ENCODE measurements at places on chromosomes 7 and 10. TPM values are rescaled to one million over a fixed set of nuclear protein-coding genes. Genes with fewer than 3 reads are reported as not detected.

Gene EPO
- total RNA-seq = 0.58 TPM

Gene GTPBP4
- total RNA-seq = 53.4 TPM

Gene TAS2R3
- 1.2 TPM for total RNA-seq

DNA sequence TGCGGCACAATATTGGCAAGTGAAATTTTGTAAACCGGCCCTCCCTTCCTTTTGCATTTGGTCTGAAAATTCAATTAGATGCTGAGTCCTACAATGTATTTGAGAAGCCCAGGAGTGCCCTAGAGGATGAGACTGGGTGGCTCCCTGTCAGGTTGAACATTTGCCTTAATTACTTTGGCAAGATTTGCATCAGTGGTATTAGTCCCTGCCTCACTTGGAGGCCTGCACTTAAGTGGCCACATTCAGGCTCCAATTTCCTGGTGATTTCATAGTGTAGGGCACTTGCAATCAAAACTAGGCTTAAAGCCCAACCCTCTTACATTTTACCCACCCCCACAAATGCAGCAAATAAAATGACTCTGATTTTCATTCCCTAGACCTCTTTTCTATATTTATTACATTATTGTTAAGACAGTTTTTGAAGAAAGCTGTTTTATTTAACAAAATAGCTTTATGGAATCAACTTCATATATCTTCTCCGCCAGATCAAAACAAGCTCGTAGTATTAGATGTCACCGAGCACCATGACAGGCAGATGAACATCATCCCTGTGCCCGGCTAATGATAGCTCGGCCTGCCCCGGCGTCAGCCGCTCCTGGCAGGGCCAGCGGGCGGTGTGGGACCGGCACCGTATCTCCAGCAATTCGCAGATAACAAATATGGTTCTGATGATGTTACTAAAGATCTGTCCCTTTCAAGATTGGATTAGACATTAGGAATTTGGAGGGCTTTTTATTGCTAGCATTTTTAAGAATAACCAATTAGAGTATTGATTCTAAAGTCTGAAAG is 73.6 kb downstream of the EGFR start:
- no peaks in the 10 kb centered on the region for H3K27me3 ChIP-seq
- H3K4me3 ChIP-seq = no peak overlapping the region
- H3K36me3 ChIP-seq = no peaks in the 10 kb centered on the region
- peaks cover 10% of the 10 kb centered on the region for H3K4me1 ChIP-seq
- H3K27ac ChIP-seq = no peak overlapping the region

DNA sequence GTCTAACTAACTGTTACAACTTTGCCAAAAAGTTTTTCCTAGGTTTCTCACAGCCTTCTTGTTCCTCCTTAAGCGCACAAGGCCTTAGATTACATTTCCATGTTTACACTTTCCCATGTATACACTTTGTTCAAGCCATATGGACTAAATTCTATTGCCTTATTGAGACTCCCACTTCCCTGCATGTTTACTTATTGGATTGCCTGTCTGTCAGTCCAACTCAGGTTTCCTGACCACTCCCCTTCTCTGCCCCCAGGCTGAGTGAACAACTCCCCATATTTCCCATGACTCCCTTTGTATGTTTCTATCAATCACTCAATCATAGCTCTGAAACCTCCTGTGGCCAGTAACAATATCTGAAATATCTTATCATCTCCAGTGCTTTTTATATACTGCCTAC is 43.0 kb downstream of the SLC25A40 start:
- no peaks in the 10 kb centered on the region for H3K36me3 ChIP-seq
- DNase-seq = no peak
- H3K4me1 ChIP-seq = no peaks in the 10 kb centered on the region
- no peak overlapping the region for H3K27ac ChIP-seq
- no peaks in the 10 kb centered on the region for H3K27me3 ChIP-seq

DNA sequence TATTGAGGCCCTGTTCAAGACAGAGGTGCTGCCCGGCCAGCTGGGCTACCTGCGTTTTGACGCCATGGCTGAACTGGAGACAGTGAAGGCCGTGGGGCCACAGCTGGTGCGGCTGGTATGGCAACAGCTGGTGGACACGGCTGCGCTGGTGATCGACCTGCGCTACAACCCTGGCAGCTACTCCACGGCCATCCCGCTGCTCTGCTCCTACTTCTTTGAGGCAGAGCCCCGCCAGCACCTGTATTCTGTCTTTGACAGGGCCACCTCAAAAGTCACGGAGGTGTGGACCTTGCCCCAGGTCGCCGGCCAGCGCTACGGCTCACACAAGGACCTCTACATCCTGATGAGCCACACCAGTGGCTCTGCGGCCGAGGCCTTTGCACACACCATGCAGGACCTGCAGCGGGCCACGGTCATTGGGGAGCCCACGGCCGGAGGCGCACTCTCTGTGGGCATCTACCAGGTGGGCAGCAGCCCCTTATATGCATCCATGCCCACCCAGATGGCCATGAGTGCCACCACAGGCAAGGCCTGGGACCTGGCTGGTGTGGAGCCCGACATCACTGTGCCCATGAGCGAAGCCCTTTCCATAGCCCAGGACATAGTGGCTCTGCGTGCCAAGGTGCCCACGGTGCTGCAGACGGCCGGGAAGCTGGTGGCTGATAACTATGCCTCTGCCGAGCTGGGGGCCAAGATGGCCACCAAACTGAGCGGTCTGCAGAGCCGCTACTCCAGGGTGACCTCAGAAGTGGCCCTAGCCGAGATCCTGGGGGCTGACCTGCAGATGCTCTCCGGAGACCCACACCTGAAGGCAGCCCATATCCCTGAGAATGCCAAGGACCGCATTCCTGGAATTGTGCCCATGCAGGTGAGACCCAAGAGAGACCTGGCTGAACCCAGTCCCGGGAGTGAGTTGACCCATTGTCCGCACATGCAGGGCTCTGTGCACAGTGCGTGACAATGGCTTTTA is 2.8 kb downstream of the RBP3 start:
- H3K36me3 ChIP-seq = no peaks in the 10 kb centered on the region
- H3K4me1 ChIP-seq = no peaks in the 10 kb centered on the region
- no peak for DNase-seq
- H3K27me3 ChIP-seq = no peaks in the 10 kb centered on the region
- no peak overlapping the region for H3K4me3 ChIP-seq
- H3K27ac ChIP-seq = no peak overlapping the region

DNA sequence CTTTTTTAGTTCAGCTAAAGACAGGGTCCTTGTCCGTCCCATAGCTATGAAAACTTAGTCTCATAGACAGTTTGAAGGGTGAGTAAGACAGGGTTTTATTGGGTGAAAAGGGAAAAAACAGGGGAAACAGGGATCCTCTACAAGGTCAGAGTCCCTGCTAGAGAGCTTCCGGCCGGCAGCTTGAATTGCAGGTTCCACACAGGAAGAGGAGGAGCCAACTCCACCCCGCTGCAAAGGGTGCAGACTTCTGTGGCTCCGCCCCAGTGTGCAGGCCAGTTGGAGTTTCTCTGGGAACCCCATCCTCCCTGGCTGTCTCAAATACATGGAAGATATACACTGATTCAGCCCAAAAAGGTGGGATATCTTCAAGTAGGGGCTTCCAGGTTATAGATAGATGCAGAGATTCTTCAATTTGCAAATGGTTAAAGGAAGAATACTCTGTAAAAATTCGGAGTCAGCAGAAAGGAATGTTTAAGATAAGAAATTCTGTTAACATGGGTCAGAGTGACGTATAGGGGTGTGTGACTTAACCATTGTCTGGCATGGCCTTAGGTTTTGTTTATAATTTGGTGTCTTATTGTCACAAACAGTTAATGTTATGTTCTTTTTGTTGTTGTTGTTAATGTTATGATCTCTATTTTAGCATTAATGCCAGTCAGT is 34.6 kb upstream of the HECW1 start:
- no peak overlapping the region for H3K27ac ChIP-seq
- peaks cover 32% of the 10 kb centered on the region for H3K4me1 ChIP-seq
- no peaks in the 10 kb centered on the region for H3K36me3 ChIP-seq
- no peaks in the 10 kb centered on the region for H3K27me3 ChIP-seq
- no peak overlapping the region for H3K4me3 ChIP-seq
- peak; percentile 36 for DNase-seq

- DNase-seq = no peak
- peaks cover 4% of the 10 kb centered on the region for H3K4me1 ChIP-seq
- no peak overlapping the region for H3K27ac ChIP-seq
- H3K36me3 ChIP-seq = no peaks in the 10 kb centered on the region
- H3K4me3 ChIP-seq = peak overlapping the region; percentile 89
Observed at GRCh38 chr10:99430116-99430450, 341 bp downstream of the GOT1 start.

- no peak overlapping the region for H3K27ac ChIP-seq
- no peaks in the 10 kb centered on the region for H3K27me3 ChIP-seq
- no peaks in the 10 kb centered on the region for H3K4me1 ChIP-seq
- DNase-seq = no peak
- no peak overlapping the region for H3K4me3 ChIP-seq
Observed at GRCh38 chr7:25923741-25924460, 228.1 kb upstream of the NFE2L3 start.

DNA sequence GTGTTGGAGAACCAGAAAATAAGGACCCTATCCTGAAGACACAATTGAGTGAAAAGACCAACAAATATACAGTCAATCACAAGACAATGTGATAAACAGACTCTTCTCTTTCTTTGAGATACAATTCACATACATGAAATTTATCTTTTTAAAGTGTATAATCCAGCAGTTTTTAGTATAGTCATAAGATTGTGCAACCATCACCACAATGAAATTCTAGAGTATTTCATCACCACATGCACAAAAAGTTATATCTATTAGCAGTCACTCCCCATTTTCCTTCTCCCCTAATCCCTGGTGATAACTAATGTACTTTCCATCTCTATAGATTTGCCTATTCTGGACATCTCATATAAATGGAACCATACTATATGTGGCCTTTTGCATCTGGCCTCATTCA is 8.2 kb upstream of the SORBS1 start:
- no peak overlapping the region for H3K4me3 ChIP-seq
- H3K27me3 ChIP-seq = no peaks in the 10 kb centered on the region
- no peak for DNase-seq
- no peak overlapping the region for H3K27ac ChIP-seq

DNA sequence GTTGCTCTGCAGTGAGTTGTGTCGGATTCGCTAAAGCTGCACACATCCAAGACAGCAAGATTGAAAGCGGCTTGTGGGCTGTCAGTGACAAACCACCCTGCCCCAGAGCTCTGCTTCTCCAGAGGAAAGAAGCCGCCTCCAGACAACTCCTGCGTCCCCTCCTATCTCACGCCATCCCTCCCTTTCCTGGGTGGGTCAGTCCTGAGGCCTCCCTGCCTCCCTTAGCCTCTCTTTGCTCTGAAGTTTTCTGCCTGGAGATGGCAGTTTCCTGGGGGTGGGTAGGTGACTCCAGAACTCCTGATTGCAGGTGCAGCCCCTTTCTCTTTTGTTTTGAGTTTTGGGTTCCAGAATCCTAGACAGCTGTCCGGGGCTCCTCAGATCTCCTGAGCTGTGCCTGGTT is 78.7 kb downstream of the EMX2 start:
- no peak overlapping the region for H3K27ac ChIP-seq
- H3K27me3 ChIP-seq = no peaks in the 10 kb centered on the region
- H3K4me3 ChIP-seq = no peak overlapping the region
- DNase-seq = no peak
- no peaks in the 10 kb centered on the region for H3K36me3 ChIP-seq

- DNase-seq = no peak
- H3K27me3 ChIP-seq = no peaks in the 10 kb centered on the region
- no peak overlapping the region for H3K4me3 ChIP-seq
- no peak overlapping the region for H3K27ac ChIP-seq
Observed at GRCh38 chr7:43240565-43240964, 128.1 kb downstream of the HECW1 start.

DNA sequence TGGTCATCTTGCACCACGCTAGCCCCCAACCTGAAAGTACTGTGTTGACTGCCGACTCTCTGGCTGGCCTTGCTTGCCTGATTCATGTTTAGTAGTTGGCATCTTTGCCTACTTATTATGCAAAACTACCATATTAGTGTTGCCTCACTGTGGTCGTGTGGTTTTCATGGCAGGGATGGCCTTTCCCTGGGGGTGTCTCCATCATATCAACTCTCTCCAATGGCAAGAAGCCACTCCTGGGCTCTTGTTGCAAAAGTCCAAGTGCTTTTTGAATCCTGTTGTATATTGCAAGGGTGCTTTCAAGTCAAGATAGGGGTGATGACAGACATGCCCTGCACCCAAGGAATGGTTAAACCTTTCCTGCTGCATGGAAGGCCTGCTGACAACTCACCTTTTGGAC is 39.4 kb downstream of the ABLIM1 start:
- DNase-seq = no peak
- H3K4me3 ChIP-seq = no peak overlapping the region
- H3K4me1 ChIP-seq = no peaks in the 10 kb centered on the region
- no peak overlapping the region for H3K27ac ChIP-seq
- no peaks in the 10 kb centered on the region for H3K36me3 ChIP-seq

DNA sequence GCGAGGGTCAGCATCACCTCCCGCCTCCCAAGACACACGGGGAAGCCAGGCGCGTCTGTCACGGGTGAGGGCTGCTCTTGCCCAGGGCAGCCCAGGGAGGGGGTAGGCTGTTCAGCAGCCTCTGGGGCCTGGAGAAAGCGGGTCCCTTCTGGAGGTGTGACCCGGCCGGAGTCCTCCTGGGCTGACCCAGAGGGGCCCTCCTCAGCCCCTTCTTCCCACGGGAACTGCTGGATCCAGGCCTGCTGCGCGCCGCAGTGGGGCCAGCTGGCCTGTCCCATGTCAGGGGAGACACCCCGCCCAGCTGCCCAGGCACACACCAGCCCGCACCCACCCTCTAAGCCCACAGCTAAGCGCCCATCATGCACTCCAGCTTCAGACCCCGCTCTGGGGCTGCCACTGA is 41.8 kb downstream of the INSIG1 start:
- no peak overlapping the region for H3K4me3 ChIP-seq
- no peaks in the 10 kb centered on the region for H3K36me3 ChIP-seq
- no peak for DNase-seq
- H3K27ac ChIP-seq = no peak overlapping the region

DNA sequence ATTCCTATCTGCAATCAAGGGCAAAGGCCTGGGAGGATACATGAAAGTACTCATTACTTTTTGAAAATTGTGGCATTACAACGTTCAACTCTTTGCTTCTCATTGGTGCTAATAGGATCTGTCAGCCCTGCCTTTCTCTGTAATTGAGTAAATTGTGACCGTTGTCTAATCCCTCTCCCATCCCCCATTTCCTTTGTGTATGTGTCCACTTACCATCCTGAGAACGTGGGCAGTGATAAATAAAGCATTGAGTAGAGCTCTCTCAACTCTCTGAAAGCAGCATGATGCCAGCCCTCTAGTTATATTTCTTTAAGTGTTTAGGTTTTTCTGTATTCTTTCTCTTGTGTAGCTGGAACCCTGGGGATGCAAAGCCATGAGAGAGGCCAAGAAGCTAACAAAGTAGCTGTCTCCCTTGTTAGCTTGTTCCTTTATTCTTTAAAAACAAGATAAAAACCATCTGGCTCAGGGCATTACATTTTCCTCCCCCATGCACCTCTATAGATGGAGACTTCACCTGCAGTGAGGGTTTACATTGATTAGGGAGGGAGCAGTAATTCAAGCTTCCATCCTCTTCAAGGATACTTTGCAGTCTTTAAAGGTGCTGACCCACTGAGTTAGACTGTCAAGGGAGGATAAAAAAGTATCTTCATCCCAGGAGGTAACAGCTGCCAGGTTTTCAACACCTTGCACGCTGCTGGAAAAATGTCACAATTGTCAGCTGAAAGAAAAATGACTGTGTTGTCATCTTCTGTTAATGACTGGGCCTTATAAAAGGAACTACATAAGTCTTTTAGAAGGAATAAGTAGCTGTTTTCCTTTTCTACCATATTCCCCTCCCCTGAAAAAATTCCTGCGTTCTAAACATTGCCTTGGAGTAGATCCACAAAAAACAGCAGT is 112.3 kb downstream of the BTRC start:
- DNase-seq = peak; percentile 88
- H3K4me1 ChIP-seq = peaks cover 70% of the 10 kb centered on the region
- H3K27me3 ChIP-seq = no peaks in the 10 kb centered on the region
- no peaks in the 10 kb centered on the region for H3K36me3 ChIP-seq

All from neural progenitor cell (in vitro differentiated cells).